GM20000 (cell line): ENCODE measurements at places on chromosomes 13 and 19.

GRCh38 chr13:73173279-73173811, 114.5 kb downstream of the KLF5 start:
- DNase-seq = no peak

DNA sequence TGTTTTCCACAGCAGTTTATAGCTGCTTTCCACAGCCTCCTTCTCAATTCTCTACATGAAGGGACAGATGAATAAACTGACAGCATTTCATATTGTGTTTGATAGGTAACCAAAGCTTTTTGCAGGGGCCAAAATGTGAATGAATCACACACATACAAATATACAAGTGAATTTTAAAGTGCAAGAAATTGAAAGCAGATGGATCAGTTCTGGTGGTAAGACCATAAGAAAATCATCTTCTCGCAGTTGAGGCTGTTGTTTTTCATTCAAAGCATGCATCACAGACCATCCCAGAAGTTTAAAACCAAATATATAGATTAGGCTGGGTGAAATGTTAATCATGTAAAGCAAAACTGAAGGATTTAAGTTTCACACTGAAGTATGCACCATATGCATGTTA, 1569.4 kb downstream of the PCDH9 start:
- no peak for DNase-seq

DNA sequence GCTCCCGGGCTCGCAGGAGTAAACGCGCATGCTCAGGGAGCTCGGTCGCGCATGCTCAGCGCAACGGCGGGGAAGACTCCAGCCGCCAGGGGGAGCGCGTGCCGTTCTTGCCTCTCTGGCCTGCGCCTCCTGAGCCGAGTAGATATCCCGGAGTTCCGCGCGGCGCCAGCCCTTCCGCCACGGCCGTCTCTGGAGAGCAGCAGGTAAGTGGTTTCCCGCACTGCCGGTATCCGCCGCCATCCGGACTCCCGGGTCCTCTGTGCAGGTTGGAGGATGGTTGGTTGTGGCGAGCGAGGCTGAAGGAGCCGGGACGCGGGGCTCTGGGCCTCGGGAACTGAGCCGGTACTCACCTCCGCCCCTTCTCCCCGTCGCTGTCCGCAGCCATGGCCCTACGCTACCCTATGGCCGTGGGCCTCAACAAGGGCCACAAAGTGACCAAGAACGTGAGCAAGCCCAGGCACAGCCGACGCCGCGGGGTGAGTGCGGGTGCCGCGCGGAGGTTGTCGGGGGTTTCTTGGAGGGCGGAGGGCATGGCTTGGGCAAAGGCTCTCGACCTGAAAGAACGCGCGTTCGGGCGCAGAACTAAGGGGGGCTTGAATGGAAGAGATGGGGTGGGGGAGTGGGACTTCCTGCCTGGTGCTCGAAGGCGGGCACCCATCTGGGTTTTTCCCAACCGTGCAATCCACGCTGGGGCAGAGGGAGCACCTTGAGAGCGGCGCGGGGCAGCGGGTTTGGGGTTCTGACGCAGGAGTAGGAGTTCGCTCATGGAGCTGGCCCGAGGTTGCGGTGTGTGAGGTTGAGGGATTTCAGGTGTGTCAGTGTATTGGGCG, at the start of gene RPL36:
Gene RPL36 (plus strand): TSS at position 171 of the 830 bp plus-strand sequence. CDS start 213 bp downstream, at position 384.
- peak; percentile 97 for DNase-seq

- no peak for DNase-seq
These were observed 2.4 kb downstream of the MEDAG start for GRCh38 chr13:30908416-30908980.

- DNase-seq = no peak
These were observed 195.5 kb downstream of the ZNF536 start for GRCh38 chr19:30567536-30568232.

GRCh38 chr13:25181597-25181996, 9.5 kb upstream of the AMER2 start:
- peak; percentile 50 for DNase-seq

DNA sequence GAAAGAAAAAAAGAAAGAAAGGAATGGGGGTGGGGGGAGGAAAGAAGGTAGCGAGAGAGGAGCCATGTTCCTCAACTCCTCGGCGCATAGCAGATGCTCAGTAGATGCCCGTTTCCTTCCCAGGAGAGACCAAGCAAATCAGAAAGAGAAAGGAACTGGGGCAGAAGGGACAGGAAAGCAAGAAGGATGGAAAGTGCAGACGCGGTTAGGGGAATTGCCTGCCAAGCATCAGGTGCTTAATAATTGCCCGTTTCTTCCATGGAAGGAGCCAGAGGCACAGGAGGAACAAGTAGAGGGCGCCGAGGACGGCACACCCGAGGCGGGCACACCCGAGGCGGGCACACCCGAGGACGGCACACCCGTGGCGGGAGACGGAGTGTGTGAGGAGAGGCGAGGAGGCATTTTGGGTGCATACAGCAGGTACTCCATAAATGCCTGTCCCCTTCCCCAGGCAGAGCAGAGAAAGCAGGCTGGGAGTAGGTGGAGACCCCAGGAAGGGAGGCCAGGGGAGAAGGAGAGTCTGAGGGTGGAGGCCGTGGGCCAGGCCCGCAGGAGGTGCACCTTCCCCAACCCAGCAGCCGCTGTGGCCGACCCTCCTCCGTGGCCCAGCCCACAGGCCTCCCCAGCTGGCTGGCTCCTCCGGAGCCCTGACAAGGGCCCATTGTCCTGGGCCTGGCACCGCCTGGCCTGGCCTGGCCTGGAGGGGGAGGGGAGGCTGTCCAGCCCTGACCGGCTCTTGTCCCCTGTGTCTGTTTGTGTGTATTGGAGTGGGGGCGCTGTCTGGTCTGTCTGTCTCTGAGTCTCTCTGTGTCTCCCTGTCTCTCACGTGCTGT, 14.6 kb downstream of the JOSD2 start:
- no peak for DNase-seq

DNA sequence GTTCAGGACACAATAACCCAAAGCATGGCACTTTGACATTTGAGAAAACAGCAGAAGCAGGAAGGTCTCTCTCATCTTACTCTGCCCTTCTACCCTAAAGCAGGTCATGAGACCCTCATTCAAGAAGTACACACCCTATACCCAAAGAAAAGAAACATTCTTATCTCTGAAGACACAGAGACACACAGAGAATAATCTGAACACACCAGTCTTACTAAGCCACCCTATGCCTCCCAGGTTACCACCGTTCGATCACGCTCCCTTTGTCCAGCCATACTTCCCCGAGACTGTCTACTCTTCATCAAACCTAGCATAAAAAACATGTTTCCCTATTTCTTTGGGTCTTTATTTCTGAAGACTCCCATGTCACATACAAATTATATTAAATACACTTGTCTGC, 66.5 kb upstream of the ANKRD10 start:
- DNase-seq = no peak

DNA sequence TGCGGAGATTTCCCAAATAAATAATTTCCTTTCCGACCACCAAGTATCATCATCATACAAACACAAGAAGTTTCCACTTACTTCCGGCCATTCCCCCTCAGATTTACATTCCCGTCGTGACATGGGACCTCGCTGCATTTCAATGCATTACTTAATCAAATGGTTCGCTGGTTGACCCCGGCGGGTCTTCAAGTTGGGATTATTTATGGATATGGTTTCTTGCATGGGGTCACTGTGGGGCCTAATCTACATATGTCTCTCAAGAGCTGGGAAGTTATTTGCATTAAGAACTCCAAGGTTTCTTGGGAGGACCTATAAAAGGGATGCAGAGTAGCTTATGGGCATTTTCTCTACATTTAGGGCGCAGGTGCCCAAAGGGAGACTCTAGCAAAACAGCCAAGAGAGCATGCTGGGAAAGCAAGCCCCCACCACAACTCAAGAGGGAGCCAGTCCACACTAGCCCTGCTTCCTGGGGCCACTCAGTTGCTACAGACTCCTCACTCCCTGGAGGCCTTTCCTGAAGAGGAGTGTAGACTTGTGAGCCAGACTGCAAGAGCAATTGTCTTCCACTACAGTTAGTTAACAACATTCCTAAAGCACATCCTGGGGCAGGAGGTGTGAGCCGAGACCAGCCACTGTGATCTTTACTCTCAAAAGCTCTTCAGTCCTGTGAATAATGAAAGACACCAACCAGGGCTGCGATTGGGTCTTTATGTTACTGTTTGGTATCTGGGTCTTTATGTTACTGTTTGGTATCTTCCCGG, 125.3 kb downstream of the KATNAL1 start:
- DNase-seq = no peak

- DNase-seq = peak; percentile 10
These were observed 218.3 kb upstream of the MAB21L1 start for GRCh38 chr13:35694549-35695447.

GRCh38 chr19:6577476-6578125, 13.3 kb downstream of the CD70 start:
- DNase-seq = peak; percentile 78

DNA sequence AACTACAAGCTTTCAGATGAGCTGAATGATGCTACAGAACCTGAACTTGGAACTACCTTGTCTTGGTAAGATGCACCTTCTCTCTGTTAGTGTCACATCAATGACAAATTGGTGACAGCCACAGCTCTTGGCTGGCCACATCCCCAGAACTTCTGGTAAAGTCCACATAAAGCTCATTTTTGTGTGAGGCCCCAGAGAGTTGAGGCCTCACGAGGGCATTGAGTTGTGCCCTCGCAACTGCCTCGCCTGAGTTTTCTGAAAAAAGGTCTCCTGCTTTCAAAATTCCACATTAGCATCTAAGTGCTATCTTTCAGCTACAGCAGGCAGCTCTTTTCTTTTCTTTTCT, 42.6 kb downstream of the MRPL57 start:
- no peak for DNase-seq

DNA sequence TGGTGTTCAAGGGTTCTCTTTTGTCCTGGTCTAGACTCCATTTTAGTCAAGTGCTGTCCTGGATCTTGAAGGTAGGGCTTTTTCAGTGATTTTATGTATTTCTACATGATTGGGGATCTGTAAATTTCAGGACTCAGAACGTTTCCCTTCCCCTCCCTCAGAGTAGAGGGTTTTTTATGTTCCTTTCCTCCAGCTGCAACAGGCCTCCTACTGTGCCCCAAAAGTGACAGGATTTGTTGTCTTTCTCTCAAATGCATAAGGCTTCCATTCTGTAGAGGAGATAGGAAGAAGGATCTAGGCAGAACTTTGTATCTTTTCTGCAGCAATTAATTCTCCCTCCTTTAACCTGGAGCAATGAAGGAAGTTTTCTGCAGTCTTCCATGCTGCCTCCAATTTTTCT, 251.3 kb downstream of the MAB21L1 start:
- no peak for DNase-seq

DNA sequence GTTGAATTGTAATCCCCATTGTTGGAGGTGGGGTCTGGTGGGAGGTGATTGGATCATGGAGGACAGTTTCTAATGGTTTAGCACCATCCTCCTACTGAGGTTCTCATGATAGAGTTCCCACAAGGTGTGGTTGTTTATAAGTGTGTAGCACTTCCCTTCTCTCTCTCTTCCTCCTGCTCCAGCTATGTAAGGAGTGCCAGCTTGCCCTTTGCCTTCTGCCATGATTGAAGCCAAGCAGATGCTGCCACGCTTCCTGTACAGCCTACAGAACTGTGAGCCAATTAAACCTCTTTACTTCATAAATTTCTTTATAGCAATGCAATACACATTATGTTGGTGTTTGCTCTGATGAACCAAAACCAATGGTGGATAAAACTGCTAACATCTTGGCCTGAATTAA, 238.2 kb downstream of the EFNB2 start:
- DNase-seq = no peak

DNA sequence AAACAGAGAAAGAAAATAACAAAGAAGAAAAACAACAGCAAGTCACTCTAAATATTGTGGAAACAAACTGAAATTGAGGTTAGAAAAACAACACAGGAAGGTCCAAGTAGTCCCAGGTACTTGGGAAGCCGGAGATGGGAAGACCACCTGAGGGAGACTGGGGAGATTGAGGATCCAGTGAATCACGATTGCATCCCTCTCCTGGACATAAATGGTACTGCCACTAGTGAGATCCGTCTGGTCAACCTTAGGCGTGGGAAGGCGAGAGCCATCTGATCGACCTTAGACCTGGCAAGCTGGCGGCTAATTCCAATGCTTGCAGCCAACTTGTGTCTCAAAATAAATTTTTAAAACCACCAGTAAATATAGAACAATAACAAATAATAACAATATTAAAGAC, 81.9 kb downstream of the ZNF726 start:
- no peak for DNase-seq

- no peak for DNase-seq
These were observed 1633.5 kb downstream of the SLITRK1 start for GRCh38 chr13:82248762-82249161.

DNA sequence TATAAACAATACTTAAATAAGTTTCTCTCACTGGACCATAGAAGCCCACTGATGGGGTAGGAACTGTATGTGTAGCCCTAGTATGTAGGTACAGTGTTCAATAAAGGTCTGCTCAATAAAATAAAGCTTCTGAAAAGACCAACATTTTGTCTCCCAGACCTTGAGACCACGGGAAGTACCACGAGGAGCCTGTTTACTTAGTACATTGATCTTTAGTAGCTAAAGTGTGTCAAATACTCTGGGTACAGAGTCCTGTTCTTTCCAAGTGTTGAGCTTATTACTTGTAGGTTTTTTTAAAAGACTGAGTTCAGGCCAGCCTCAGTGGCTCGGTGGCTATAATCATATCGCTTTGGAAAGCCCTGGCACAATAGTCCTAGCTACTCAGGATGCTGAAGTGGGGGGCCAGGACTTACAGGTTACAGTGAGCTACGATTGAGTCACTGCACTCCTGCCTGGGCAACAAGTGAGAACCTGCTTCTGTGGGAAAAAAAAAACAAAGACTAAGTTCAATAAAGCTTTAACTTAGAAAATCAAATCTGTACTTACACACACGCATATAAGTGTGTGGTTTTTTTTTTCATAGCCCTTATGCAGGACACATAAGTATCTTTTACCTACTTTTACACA, 3.4 kb downstream of the MTRF1 start:
- DNase-seq = no peak

DNA sequence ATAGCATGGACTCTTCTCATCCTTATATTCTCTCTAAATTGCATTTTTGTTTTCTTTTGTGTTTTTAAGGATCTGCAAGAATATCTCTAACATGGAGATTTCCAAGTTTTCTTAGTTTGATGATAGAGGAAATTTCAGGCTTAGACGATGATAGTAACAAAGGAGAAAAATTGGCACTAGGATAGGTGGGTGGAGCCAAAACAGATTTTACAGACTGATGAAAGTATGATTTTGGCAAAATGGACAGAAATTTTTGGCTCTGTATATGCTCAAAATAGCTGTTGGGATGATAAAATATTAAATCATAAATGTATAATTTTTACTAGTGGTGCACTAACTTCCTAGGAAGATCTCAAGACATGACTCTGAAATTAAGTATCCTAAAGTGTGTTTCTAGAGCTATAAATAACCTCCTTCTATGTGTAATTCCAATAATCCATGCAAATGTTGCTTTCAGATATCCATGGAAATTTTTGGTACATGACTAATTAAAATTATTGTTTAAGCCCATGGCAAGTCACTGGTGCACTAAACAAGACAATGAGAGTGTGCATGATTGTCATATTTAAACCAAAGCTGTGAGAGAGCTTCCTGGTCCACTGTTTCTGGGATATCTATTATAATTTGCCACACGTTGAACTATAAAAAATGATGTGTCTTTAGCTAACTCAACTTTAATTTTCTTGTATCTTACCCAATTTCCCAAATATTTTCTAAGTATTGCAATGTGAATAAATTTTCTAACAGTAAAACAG, 55.8 kb upstream of the NBEA start:
- no peak for DNase-seq

GRCh38 chr19:23116802-23117571, at the start of gene ZNF730:
TSS of gene ZNF730 (plus strand) at chr19:23117025. CDS start at chr19:23117174, 149 bp downstream.
- DNase-seq = peak; percentile 68
